ENCODE measurements at places on chromosomes 1 and 21.

DNA sequence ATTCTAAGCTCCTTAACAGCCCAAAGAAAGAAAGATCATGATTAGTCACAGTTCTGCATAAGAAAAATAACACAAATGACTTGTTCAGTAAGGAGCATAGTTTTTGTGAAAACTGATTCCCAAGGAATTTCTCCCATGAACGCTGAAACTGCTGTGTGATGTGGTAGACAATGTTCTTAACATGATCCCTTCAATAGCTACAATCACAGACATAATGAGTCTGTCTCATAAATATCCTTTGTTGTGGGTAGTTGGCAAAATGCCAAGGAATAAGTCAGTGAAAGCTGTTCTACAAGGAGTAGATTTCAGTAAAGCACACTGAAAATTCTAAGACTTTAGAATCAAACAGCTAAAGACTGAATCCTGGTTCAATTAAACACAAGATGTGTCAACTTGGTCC is 404.8 kb downstream of the HLX start:
- DNase-seq = no peak

GRCh38 chr21:27614231-27614630 is 647.3 kb upstream of the ADAMTS5 start:
- no peak for DNase-seq

- DNase-seq = no peak
These were observed 99.3 kb upstream of the ESRRG start for GRCh38 chr1:216822480-216822879.

- no peak for DNase-seq
These were observed 30.2 kb downstream of the FAM163A start for GRCh38 chr1:179773264-179773663.

GRCh38 chr1:42979896-42980800 is 21.5 kb upstream of the SLC2A1 start:
- DNase-seq = no peak

DNA sequence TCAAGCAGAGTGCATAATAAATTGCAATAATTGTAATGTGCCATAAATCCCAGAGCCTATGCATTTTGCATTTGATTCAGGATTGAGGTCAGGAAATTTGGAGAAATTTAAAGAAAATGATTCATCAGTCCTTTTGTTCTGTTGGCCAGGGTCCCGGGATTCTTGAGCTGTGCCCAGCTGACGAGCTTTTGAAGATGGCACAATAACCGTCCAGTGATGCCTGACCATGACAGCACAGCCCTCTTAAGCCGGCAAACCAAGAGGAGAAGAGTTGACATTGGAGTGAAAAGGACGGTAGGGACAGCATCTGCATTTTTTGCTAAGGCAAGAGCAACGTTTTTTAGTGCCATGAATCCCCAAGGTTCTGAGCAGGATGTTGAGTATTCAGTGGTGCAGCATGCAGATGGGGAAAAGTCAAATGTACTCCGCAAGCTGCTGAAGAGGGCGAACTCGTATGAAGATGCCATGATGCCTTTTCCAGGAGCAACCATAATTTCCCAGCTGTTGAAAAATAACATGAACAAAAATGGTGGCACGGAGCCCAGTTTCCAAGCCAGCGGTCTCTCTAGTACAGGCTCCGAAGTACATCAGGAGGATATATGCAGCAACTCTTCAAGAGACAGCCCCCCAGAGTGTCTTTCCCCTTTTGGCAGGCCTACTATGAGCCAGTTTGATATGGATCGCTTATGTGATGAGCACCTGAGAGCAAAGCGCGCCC is 8.7 kb downstream of the PROX1 start:
- DNase-seq = no peak

- no peak for DNase-seq
These were observed 63.1 kb upstream of the SLC2A1 start for GRCh38 chr1:43021547-43022474.

DNA sequence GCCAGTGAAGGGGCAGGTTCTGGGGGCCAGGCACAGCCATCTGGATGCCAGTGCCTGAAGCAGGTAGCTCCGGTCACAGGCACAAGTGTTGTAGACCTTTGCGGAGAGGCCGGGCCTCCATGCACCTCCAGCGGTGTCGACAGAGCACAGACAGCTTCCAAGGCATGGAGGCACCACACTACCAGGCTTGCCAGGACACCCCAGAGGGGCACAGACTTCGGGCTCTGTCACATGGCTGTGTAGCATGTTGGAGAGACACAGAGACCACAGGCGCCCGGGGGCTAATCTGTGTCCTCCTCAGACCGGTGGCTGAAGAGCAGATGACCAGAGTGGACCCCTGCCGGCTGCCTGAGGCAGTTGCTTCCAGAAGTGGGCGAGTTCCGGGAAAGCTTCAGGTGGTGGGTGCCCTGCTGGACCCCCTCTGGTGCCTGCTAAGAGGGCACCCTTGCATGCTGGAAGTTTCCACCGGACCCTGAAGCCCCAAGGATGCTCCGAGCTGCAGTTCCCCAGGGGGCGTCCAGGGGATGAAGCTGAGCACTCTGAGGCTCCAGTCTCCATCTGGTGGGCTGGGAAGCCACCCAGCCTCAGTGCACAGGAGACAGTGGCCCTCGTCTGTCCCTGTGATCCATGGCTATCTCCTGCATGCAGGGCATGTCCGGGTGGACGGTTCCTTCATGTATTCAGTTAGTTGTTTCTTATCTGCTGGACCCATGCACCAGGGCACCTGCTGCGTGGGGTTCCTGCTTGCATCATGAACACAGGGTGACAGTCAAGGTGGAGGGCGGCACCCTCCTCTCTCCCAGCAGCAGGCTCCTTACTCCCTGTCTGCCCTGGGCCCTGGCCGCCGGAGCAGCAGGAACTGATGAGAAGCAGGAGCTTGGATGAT is 82.4 kb downstream of the OBSCN start:
- no peak for DNase-seq

- no peak for DNase-seq
These were observed 2.1 kb upstream of the KIF21B start for GRCh38 chr1:201025571-201026002.

DNA sequence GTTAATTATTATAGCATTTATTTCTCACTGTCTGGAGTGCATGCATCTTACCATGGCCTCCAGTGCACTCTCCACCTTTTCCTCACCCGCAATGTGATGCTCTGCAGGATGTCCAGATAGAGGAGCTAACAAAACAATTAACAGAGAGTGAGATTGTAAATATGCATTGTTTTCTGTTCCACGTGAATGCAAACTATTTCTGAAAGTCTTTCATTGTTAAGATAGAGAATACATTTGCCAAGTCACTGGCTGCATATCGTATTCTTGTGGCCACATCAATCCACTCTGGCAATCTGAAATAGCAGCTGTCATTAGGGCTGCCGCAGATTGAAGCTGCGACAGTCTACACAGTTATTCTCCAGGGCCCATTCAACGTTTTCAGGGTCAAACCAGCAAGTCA is 143.8 kb downstream of the DUSP10 start:
- DNase-seq = no peak

- no peak for DNase-seq
These were observed 105.1 kb upstream of the DPH5 start for GRCh38 chr1:101130673-101131072.

GRCh38 chr1:226638608-226639007 is 90.0 kb downstream of the STUM start:
- DNase-seq = no peak

GRCh38 chr21:16116798-16117197 is 387.0 kb downstream of the USP25 start:
- no peak for DNase-seq

DNA sequence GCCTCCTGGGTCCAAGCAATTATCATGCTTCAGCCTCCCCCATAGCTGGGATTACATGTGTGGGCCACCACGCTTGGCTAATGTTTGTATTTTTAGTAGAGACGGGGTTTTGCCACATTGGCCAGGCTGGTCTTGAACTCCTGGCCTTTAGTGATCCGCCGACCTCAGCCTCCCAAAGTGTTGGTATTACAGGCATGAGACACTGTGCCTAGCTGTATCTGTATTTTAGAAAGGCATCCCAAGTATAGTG is 69.3 kb downstream of the NKAIN1 start:
- no peak for DNase-seq

DNA sequence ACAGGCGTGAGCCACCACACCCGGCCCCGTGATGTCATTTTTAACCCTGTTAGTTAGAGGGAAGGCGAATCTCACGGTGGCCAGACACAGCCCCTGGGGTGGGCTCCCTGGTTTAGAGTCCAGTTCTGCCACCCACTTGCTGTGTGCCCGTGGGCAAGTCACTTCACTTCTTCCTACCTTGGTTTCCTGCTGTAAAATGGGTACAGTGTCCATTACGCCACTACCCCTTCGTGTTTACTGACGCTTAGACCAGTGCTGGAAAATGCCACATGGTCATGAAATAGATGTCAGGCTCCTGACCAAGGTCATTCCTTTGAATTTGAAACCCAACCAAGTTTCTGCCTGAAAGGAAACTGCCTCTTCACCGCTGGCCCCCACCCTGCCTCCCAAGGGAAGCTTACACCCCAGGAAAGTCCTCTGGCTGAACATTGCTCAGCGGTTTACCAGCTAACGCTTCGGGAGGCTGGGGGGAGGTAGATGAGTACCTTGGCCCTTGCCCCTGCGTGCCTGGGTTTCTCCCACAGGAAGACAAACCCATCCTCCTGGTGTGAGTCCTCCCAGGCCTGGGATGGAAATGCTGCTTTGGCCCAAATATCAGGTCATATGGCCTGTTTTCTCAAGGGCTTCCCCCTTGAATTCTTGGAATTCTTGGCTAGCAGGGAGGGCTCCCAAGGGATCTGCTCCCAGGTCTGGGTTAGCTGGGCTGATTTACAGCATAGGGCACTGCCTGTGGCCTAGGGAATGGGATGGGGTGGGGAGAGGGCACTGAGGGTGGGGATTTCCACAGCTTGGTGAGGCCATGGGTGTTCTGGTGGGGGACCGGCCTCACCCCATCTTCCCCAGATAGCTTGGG is 7.6 kb upstream of the AADACL4 start:
- DNase-seq = no peak

GRCh38 chr1:234840253-234840652 is 230.3 kb upstream of the IRF2BP2 start:
- DNase-seq = no peak

DNA sequence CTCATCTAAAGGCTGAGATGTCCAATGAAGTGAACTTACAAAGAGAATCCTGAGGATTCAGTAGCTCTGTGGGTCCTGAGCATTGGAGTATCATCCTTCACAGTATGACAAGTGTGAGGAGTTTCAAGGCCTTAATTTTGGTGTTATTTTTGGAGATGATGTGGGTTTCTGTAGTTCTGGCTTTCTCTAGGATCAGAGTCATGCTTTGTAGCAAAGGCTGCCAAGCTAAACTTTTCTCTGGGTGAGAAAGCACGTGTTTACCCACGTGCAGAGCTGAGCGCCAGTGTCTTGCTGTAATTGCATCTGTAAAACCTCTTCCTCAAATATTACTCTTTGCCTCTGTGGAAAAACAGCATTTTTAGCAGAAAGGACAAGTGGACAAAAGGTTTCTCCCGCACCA is 387.8 kb upstream of the LYPLAL1 start:
- DNase-seq = no peak

DNA sequence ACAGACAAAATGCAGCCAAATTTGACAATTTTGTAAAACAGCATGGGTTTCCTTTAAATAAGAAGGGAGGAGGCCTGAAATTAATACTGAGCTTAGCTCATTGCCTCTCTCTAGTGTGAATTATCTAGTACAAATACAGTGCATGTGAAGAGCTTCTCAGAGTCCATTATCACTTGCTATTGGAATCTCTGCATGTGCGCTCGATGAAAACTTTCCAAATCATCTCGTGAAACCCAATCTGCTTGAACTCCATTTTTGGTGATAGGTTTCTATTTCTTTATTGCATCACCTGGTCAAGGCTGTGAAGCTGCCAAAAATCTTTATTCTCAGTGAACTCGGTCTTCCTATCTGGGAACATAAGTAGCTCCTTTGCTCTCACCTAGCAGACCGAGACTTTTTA is 49.5 kb upstream of the LYPLAL1 start:
- DNase-seq = no peak

DNA sequence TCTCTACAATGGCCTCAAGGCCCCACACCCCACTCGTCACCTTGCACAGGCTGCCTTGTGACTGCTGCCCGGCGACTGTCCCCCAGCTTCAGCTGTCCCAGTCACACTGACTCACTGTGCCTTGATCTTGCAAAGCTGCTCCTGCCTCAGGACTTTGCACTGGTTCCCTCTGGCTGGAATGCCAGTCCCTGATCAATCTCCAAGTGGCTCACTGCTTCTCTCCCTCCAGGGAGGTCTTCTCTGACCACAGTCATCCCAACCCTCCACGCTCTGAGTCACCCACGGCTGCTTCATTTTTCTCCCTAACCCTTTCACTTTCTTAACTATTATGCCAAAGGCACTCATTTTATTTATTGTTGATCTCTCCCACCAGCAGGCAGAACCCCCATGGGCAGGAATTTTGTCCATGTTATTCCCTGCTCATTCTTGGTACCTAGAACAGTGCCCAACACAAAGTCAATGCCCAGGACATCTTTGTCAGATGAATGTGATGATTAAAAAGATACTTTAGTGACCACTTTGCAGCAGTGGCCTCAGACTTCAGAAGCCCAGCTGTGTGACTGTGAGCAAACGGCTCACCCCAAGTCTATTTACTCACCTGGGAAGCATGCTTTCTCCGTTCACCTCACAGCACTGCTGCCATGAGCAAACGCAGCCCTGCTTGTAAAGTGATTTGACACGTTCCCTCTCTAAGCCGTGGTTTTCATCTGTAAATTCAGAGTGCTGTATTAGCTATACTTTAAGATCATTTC is 53.4 kb downstream of the ZBTB18 start:
- DNase-seq = no peak

DNA sequence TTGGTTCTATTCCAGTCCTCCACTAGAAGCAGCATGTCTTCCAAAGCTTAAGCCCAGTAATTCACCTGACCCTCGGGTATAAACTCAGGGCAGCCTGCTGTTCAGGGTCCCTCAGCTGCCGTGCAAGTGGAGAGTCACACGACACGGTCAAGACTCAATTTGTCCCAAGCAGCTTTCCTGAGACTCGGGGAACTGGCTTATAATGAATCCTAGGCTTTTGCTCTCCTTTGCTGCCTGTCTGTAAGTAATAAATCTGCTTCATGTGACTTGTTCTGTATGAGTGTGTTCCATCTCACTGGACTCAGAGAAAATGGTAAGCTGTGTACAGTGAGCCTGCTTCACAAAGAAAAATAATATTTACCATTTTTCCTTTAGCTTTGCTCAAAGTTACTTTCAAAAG is 119.8 kb downstream of the CYYR1 start:
- DNase-seq = no peak

DNA sequence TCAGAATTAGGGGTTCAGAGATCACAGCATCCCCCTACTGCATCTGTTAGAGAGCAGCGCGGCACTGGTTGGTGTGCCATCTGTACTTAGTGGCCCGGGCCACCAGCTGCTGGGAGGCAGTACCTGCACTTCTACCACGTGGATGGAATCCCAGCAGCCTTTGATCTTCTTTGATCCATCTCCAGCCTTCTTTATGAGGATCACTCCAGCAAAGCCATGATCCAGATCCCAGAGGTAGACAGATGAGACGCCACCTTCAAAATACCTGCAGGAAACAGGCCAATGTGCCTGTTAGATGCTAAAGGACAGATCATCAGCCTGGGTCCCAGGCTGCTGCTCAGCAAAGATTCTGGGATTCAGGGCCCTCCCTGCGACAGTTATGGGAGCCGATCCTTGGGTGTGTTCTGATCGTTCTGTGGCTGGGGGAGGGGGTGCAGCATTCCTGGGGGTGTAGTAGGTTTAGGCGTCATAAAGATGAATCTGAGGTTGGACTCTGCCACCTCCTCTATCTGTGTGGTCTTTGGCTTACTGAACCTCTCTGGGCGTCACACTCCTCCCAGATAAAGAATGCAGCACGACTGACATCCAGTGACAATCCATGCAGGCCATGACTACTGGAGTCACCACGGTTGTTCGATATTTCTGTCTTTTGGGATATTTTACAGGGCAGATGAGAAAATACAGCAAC is 45.3 kb downstream of the SLC66A1 start:
- no peak for DNase-seq
